ENCODE measurements at places on chromosomes 1 and 21.

- DNase-seq, result no peak
Observed at GRCh38 chr1:228104526-228105269, 1.6 kb upstream of the C1orf35 start.

- DNase-seq, result no peak
Observed at GRCh38 chr21:46083791-46084561, 13.9 kb upstream of the COL6A2 start.

DNA sequence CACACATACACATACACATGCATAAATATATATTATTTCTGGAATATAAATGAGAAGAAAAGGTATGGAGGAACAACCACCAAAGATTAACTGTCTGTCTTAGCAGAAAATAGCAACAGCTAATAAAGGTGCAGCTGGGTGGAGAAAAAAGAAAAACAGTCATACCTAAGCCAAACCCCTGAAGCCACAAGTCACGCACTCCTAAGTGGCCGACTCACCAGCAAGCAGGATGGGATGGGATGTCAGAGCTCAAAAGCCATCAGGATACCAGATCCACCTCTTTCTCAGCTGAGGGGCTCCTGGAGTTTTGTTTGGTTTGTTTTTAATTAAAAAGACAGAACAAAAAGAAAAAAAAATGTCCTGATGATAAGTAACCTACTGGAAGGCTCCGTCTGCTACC lies 64.7 kb upstream of the HIVEP3 start:
- DNase-seq, result no peak

- no peak for DNase-seq
Observed at GRCh38 chr1:247500865-247501264, 35.4 kb downstream of the OR2C3 start.

DNA sequence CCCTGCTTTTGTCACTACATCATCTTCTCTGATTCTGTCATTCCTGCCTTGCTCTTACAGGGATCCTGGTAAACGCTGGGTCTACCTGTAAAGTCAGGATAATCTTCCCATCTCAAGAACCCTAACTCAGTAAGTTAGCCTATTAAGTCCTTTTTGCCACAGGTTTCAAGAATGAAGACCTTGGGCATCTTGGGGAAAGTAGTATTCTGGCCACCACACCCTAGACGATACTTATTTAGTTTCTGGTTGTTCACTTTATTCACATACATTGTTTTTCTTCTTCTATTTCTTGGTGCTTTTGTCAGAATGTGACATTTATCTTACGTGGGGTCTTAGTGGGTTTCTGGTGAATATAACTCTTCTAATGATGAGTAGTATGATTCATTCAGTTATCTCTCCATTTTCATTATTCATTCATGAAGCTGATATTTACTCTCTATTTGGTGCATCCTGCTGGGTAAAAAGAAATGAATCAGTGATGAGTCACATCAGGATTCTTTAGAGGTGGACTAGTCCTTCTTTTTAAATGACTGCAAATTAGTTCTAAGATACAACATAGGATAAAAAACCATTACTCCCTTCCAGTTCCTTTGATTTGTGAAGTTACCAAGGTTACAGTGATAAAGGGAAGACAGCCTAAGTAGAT lies 514.4 kb upstream of the B3GALT2 start:
- no peak for DNase-seq

- DNase-seq, result no peak
Observed at GRCh38 chr1:209199822-209200221, 383.7 kb upstream of the CAMK1G start.

GRCh38 chr1:174217248-174217647 lies 57.9 kb downstream of the RABGAP1L start:
- DNase-seq, result no peak

DNA sequence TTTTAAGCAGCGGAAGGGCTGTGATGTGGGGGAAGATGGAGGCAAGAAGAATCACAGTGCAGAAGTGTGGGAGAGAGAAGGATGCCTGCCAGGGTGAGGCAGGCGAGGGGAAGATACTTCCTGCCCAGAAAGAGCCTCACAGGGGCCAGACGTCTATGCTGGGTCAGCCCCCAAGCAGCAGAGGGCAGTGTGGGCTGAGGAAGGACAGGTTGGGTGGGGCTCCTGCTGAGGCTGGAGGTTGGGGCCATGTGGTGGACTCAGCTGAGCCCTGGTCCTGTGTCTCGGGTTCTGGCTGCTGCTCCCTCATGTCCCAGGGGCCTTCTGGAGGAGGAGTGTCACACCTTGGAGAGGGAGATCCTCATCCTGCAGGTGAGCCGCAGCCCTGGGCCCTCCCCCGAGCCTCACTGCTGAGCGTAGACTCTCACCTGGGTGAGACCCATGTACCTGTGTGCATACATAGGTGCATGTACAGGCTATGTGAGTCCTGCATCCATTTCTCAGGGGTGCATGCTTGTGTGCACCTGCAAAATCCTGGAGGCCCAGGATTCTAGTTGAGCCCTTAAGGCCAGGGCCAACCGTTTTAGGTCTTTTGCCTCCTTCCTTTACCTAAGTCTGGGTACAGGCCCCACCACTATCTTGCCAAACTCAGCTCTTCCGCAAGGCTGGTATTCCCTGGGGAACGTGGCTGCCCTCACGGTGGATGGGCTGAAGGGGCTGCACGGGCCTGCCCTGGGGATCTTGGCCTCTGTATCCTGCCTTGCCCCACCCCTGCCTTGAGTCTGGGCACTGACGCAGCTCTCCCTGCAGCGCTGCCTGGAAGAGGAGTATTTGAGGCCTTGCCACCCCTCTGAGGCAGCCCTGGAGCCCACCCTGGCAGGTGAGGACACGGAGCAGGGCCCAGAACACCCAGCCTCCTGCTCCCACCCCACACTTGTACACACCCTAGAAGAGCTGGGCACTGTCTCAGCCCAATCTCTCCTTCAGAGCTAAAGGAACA lies 3.7 kb downstream of the CCDC24 start:
- DNase-seq, result no peak

- DNase-seq, result no peak
Observed at GRCh38 chr21:38367646-38368045, 110.9 kb downstream of the KCNJ15 start.
